ENCODE measurements at places on chromosomes 7 and 10.

- no peak for DNase-seq
Measured at GRCh38 chr10:48957361-48958151, 17.9 kb upstream of the LRRC18 start.

GRCh38 chr10:71255808-71256660 is 43.7 kb downstream of the UNC5B start:
- DNase-seq = peak; percentile 87

DNA sequence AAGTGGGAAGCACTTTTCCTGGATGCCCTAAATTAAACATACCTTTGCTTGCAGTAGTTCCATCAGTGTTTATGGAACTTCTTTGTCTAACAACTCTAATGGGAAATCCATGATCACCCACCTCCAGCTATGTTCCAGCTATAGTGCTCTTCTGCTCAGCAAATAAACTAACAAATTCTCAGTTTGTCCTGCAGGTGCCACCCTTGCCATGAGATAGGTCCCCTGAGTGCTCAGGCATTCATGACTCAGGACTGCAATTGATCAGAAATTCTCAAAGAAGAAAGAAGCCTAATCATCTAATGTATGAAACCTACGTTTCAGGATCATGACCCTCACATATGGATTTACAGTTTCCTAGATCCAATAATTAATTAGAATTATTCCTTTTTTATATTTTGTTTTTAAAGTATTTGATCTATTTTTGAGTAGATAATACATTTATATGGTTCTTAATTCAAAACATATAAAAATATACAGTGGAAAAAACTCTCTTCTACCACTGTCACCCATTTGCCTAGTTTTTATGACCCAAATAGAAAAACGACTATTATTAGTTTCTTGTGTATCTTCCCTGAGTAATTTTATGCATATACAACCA is 48.7 kb upstream of the DYNC1I1 start:
- peak; percentile 42 for DNase-seq

GRCh38 chr7:102287111-102287980 is 678 bp downstream of the SH2B2 start:
- peak; percentile 11 for DNase-seq

Measured in fibroblast of skin of back (primary cell).